Purkinje cell (primary cell): ENCODE measurements at places on chromosomes 11 and 22. TPM values are rescaled to one million over a fixed set of nuclear protein-coding genes. Genes with fewer than 3 reads are reported as not detected.

Gene MS4A2
- not detected in 2 replicates for polyA plus RNA-seq

Gene FXYD2
- not detected in 2 replicates for polyA plus RNA-seq

Gene CASP5
- not detected in 2 replicates for polyA plus RNA-seq

Gene CBLIF
- polyA plus RNA-seq, result not detected in 2 replicates
